NCI-H1048 (cell line): ENCODE measurements at places on chromosomes 1 and 21.

GRCh38 chr1:172906778-172907592 is 143.8 kb downstream of the TNFSF18 start:
- no peak for DNase-seq

- no peak for DNase-seq
Measured at GRCh38 chr1:230095938-230096337, 28.9 kb downstream of the GALNT2 start.

- DNase-seq: no peak
Measured at GRCh38 chr1:15188678-15189077, 35.1 kb downstream of the TMEM51 start.

- no peak for DNase-seq
Measured at GRCh38 chr1:30327370-30328099, 395.9 kb downstream of the MATN1 start.

DNA sequence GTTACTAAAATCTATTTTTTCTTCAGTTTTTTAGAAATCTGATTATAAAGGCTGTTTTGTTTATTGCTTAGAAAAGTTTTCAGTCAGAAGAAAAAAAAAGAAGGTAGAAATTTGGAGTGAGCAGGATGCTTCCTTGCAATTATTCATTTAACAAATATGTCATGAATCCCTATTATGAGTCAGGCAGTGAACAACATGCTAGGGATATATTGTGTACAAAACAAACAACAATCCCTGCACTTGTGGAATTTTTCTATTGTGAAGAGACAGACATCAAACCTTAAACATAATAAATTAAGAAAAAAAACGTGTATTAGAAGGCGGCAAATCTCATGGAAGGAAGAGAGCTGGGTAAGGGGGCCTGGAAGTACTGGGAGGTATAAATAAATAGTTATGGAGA is 664.1 kb upstream of the CAMK1G start:
- no peak for DNase-seq

GRCh38 chr1:27816921-27817630 is 13.5 kb upstream of the PPP1R8 start:
- DNase-seq: no peak

DNA sequence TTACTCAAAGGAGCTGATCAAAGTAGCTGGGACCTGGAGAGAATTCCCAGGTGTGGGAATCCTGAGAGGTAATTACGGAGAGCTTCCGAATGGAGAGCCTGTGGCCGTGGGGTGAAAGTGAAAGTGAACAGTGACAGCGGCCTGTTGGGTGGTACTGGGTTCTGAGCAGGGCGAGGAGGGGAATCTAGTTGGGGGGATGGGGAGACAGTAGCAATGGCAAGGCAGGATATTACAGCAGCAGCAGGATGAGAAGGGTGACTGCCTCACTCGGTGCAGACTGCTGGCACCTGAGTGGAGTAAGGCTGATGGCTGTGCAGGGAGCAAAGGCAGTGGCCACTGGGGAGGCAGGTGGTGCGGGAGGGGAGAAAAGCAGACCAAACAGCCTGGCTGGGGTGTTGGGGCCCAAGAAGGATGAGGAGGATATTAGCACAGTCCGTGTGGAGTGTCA is 70.3 kb upstream of the PRDX6 start:
- no peak for DNase-seq

GRCh38 chr1:180916771-180917170 is 4.1 kb downstream of the KIAA1614 start:
- no peak for DNase-seq

- DNase-seq: no peak
Measured at GRCh38 chr1:3869751-3870301, 12.6 kb downstream of the DFFB start.

DNA sequence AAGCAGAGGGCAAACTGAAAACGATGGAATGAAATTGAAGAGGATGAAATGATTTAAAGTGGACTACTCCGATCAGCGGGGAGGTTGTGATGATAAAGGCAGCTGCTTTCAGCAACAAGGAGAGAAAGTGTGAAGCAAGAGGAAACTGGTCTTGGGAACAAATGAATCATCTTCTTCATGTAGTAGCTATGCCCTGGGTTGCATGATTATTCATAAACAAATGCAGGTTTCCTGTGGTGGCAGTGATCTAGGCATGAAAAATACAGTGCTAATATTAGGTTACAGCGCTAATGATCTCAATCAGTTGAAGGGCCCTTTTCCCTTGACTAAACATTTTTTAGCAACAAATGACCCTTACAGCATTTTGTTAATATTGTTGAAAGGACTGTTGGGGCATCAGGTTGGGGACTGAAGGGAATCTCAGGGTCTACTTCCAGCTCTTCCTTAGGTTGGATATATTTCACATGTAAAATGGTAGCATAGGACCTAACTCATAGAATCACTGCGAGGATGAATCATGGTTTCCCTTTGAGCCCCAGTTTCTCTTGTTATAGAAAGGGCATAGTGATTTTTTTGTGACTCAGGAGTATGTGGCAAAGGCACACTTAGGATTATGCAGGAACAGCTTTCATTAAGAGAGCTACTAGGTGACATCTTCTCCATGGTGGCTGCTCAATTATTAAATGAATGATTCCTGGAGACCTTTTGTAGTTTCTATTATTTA is 1.9 kb upstream of the ZFYVE9 start:
- no peak for DNase-seq

GRCh38 chr21:33937931-33938339 is 22.3 kb upstream of the ATP5PO start:
- DNase-seq: no peak

- peak; percentile 37 for DNase-seq
Measured at GRCh38 chr1:98929437-98929836, 75.2 kb downstream of the PLPPR5 start.

DNA sequence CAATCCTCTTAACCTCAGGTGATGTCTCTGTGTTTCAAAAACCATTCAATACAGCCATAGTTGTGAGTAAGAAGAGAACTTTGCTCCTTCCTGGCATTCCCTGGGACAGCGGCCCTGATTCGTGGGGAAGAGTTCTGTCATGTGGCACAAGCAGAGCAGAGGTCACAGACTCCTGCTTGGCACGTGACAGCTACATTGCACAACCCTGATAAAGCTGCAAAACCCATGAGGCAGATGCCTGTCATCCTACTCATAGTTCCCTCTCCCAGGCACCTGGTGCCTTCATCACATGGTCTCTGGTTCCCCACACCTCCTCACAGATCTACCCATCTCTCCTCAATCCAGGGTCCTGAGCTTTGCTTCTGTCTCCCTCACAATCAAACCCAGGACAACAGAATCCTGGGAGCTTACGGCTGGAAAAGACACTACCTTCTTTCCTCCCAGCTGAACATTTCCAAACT is 70.8 kb downstream of the PLPP3 start:
- DNase-seq: no peak

- no peak for DNase-seq
Measured at GRCh38 chr1:53659436-53659835, 79.5 kb downstream of the GLIS1 start.

GRCh38 chr1:167864392-167865032 is 49.4 kb downstream of the ADCY10 start:
- DNase-seq: no peak

DNA sequence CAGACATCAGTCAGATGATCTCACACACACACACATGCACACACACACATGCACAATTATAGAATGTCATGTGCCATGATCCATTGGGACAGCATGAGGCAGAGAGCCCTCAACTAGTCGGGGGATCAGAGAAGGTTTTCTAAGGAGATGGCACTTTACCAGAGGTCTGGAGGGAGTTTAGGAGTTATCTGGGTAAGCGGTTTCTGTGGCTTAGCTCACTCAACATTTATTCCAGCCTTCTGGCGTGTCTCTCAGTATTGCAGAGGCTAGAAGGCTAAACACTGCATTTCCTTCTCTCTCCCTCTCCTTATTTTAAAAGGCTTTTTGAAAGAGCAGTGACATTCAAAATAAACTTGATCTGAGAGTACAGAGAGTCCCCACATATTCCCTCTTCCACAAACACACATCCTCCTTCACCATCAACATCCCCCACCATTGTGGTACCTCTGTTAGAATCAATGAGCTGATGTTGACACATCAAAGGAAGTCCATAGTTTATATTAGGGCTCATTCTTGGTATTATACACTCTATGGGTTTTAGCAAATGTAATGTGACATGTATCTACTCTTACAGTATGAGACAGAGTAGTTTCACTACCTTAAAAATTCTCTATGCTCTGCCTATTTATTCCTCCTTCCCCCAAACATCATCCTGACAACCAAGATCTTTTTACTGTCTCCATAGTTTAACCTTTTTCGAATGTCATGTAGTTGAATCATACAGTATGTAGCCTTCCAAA is 9.0 kb upstream of the PLA2G2A start:
- DNase-seq: no peak

DNA sequence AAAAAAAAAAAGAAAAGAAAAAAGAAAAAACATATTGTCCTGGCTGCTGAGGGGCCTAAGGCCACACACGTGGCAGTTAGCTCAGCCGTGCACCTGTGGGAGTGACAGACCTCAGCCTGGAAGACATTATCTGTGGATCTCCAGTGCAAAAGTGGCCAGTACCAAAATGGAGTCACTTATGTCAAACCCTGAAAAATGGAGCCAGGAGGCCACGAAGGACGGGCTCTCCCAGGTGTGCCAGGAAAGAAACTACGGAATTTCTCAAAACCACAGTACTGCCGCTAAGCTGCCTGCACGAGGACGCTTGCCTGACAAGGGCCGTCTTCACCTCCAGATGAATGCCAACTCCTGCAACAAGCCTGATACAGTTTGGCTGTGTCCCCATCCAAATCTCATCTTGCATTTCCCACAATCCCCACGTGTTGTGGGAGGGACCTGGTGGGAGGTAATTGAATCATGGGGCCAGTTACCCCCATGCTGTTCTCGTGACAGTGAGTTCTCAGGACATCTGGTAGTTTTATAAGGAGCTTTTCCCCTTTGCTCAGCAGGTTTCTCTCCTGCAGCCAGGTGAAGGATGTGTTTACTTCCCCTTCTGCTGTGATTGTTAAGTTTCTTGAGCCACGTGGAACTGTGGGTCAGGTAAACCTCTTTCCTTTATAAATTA is 5.3 kb upstream of the MIB2 start:
- DNase-seq: no peak

DNA sequence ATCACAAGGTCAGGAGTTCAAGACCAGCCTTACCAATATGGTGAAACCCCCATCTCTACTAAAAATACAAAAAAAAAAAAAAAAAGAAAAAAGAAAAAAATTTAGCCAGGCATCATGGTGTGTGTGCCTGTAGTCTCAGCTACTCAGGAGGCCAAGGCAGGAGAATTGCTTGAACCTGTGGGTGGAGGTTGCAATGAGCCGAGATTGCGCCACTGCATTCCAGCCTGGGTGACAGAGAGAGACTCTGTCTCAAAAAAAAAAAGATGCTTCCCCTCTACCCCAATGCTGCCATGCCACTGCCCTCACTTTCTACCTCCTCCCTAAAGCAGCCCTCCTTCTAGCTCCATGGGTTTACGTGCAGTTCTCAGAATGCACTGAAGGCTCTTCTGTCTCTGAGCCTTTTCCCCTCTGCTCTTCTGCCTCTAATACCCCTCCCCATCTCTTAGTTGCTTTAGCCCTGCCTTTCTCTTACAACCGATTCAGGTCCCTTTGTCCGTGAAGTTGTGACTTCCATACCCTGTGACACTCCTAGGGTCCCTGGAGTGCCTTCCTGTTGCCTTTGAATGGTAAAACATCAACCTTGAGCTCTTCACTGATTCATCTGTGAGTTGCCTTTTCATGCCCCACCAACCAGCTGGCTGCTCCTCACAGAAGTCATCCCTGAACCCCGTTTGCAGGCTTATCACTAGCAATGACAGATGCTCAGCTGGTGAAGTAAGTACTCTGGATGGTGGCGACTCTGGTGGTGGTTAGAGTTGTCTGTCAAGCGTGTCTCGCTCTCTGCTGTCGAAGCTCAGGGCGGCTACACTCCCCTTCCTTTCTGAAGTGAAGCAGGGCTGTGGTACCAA is 234.9 kb downstream of the RHOU start:
- DNase-seq: no peak

GRCh38 chr1:33456502-33456886 is 16.0 kb upstream of the ZSCAN20 start:
- no peak for DNase-seq

DNA sequence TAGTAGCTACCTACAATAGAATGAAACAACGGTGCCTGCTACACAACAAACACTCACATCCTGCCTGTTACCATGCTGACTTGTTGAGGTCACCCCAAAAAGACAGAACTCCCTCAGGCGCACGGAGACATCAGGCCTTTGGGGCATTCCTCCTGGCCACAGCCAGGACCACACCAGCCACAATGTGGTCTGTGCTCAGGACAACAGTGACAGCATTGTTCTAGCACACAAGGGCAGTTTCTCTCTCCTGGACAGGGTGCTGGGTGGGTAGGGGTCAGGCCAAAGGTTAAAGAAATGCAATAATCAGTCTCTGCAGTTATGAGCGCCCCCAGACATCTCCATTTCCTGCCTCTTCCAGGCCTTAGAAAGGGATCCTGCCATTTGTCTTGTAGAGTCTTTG is 39.5 kb downstream of the CTNNBIP1 start:
- DNase-seq: no peak

DNA sequence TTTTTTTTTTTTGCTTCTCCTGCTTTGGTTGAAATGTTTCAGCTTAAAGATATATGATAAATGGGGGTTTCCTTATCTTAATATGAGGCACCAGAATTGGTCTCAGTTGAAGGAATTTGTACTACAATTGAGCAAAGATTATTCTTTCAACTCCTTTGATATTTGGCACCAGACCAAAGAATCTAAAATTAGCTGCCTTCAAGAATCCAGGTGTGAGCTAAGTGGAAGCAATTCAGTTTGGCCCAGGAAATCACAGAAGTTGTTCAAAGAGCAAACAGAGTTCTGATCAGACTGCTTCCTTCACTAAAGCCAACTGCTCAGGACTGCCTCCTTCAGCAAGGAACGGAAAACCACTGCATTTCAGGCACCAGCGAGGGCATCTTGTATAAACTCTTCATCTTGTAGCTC is 68.3 kb upstream of the BCAR3 start:
- no peak for DNase-seq

DNA sequence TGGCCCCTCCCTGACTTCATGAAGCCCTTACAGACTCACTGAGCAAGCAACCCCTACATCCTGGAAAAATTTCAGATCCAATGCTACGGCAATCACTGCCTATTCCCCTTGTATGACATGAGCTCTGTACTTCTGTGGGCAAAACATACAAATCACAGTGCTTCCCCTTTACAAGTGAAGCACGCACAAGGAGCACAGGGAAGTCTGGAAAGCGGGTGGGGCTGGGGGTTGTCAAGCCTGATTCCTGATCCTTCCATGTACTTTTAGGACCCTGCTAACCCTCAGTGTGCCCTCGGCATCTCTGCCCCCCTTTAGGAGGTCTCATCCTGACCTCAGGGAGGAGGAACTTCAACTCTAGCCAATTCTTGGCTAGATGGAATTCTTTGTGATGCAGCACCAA is 405.7 kb upstream of the POU3F1 start:
- no peak for DNase-seq

DNA sequence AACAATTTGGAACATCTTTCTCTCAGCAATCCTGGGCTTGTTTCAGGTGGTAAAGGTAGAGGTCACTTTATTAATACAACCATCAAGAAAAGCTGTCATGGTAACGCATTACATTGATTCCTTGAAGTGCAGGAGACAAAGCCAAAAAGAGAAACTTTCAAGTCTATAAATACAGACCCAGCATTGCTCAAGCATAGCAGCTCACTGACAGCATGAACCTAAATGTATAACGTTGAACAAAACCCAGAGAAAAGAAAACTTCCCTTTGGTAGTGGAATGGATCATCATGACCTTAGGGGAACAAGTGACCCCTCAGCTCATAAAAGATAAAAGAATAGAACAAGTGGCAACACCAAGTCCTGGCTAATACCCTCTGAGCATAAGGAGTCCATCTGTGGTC is 332.2 kb downstream of the NTNG1 start:
- DNase-seq: no peak
